ENCODE measurements at places on chromosomes 12 and 14.

DNA sequence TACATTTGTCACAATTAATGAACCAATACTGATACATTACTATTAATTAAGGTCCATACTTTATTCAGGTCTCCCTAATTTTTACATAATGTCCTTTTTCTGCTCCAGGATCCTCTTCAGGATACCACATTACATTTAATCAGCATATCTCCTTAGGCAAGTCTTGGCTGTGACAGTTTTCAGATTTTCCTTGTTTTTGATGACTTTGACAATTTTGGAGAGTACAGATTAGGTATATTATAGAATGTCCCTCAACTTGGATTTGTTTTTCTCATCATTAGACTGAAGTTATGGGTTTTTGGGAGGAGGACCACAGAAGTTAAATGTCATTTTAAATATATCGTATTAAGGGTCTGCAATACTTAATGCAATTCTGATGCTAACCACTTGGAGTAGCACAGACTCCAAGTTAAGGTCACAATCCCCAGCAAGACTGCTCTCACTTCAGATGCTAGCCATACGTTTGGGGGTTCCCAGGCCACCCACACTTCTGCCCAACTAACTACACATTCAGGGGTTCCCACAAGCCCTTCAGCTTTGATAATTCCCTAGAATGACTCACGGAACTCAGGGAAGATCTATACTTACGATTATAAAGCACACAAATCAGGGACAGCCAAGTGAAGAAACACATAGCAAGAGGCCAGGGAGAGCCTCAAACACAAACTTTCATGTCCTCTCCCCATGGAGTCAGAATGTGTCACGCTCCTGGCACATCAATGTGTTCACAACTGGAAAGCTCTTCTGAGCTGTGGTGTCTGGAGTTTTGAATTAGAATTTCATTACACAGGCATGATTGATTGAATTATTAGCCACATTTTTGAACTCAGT, 17.0 kb upstream of the NUBPL start:
- no peak for DNase-seq

DNA sequence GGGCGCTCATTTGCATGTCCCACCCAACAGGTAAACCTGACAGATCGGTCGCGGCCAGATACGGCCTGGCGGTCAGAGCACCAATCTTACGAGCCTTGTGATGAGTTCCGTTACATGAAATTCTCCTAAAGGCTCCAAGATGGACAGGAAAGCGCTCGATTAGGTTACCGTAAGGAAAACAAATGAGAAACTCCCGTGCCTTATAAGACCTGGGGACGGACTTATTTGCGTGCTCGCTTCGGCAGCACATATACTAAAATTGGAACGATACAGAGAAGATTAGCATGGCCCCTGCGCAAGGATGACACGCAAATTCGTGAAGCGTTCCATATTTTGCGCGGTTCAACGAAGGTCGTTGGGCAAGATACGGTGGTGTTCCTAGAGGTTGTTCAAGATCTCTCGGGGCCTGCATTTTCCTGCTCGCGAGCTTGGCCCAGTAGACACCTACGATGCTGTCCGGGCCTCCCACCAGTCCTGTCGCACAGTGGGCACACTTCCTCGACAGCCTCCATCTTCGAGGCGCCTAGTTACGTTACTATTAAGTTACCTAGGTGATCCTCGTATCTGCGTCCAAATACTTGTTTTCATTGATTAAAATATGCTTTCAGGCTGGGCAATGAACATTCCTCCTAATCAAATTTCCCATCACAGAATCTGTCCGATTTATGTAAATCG, at the start of gene RNU6-7:
Gene RNU6-7, plus strand, starts transcription at position 230 of the 675 bp plus-strand sequence.
- DNase-seq: no peak

- peak; percentile 46 for DNase-seq
Observed at GRCh38 chr12:124774462-124775167, 89.0 kb downstream of the SCARB1 start.

GRCh38 chr14:93527203-93527607, 96.5 kb downstream of the UNC79 start:
- DNase-seq: no peak

DNA sequence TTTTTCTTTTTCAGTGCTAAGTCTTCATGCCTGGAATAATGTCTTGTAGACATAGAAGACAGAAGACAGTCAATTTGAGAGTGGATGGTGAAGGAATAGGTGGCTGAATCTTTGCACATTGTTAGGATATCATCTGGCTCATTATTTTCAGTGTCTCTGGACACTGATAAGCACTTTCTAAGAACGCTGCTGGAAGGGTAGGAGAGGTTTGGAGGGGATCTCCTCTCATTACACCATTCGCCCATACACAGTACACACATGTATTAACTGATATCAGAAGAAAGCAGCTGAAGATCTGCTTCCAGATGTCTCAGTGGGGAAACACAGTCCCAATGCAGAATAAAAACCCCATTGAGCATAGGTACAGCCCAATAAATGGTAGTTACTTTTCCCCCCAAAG, 461.1 kb upstream of the DCN start:
- DNase-seq: no peak

DNA sequence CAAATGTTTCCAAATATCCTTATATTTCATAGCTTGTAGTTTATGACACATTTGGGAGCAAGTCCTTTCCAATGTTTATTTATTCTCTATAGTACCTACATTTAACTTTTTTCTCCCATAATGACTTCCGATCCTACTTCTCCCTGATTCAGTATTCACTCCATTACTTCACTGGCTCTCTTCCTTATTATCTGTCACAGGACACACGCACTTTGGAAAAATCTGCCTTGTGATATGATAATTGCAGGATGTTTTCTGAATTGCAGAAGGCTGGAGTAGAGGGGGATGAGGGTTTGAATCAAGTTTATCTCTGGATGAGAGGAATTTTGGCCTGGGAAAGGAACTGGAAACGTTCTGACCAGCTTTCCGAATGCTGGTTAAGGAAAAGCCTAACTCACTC, 75.0 kb downstream of the HMGA2 start:
- no peak for DNase-seq

DNA sequence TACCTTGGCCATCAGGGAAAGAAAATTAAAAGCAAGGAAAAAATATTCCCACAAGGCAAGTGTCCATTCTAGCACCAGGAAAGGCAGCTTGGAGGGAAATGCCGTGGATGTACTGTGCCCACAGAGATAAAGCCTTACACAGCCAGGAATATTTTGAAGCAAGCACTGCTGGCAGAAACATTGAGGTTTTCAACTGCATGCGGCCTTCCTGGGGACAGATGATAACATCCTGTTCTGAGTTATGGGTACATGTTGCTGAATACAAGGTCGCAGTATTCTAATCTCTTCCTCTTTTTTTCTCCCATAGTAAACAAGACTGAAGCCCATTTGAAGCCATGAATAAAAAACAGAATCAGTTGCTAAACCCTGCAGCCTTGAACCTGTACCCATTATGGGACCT, 197.1 kb downstream of the BTG1 start:
- DNase-seq: no peak

- no peak for DNase-seq
Observed at GRCh38 chr12:75766263-75767160, 255.1 kb upstream of the KRR1 start.

- no peak for DNase-seq
Observed at GRCh38 chr14:78633752-78634151, 463.6 kb downstream of the NRXN3 start.

- DNase-seq: peak; percentile 14
Observed at GRCh38 chr14:100305324-100306100, 732 bp downstream of the SLC25A29 start.

- no peak for DNase-seq
Observed at GRCh38 chr12:113292091-113292490, 42.8 kb downstream of the SLC8B1 start.

DNA sequence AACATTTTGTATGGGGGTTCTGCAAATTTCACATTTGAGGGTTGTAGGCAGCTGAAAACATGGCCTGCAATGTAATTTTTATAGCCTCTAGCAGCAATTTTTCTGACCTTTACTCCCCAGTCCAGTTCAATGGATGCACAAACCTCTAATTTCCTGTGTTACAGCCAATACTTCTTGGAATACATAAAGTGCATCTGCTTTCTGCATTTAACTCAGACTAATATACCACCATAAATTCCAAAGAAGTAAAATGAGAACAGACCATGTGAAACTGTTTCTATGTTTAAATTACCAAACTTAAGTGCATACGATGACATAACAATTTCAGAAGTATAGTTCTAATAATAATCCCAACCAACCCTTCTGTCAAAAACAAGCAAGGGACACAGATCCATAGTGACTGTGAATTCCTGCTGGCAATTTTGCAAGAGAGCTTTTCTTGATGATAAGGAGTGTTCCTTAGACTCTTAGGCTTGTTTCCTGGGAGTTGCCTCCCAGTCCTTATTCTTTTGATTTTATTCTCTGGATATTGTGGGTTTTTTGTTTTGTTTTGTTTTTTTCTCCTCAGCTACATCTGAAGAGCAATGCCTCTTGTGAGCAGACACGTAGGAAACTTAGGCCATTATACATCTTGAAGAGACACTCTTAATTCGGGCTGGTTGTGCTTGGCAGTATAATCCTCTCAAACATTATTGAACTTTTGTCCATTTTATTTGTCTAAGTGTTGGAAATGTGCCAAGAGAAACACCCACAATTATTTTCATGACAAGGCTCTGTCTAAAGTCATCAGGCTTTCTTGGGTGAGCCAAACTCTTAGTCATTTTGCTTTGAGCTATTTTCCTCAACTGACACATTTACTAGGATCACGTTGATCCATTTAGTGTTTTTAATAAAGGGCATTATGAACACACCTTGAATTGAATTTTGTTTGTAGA, 51.3 kb upstream of the RERGL start:
- no peak for DNase-seq

DNA sequence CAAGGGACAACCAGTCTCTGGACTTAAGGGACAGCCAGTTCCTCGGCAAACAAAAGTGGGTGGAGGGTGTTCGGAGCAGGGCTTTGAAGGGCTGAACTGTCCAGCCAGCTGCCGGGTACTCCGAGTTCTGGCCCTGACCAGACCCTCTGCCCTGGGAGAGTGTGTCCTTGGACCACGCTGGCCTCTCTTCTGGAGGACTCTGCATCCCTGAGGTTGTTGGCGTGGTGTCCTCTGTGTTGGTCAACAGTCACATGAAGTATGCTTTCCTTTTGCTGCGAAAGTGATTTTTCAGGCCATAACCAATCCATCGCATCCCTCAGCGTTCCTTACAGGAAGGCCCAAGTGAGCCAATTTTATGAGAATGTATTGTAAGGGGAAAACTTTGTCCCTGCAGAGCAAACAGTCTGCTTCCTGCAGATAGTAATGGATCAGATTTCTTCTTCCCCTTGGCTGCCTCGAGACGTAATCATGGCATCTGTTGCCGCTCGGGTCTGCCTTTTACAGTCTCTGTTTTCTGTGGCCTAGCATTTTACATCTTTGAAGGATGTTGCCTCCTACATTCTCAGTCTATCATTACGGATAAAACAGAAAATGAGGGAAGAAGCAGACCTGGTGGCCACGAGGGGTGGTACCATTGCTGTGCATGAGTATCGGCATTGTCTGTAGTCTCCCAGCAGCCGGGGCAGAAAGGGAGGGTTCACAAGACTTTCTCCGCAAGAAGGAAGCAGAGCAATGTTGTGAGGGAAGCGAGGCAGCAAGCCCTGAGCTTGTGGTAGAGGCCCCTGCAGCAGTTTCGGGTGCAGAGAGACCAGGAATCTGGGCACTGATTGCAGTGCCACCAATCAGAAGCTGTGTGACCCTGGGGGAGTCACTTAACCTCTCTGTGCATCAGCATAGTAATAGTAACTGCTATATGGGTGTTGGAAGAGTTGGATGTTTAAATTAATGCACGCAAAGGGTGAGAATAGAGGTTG, 47.4 kb downstream of the SMIM41 start:
- no peak for DNase-seq

GRCh38 chr12:117660896-117661295, 299.5 kb upstream of the NOS1 start:
- no peak for DNase-seq

DNA sequence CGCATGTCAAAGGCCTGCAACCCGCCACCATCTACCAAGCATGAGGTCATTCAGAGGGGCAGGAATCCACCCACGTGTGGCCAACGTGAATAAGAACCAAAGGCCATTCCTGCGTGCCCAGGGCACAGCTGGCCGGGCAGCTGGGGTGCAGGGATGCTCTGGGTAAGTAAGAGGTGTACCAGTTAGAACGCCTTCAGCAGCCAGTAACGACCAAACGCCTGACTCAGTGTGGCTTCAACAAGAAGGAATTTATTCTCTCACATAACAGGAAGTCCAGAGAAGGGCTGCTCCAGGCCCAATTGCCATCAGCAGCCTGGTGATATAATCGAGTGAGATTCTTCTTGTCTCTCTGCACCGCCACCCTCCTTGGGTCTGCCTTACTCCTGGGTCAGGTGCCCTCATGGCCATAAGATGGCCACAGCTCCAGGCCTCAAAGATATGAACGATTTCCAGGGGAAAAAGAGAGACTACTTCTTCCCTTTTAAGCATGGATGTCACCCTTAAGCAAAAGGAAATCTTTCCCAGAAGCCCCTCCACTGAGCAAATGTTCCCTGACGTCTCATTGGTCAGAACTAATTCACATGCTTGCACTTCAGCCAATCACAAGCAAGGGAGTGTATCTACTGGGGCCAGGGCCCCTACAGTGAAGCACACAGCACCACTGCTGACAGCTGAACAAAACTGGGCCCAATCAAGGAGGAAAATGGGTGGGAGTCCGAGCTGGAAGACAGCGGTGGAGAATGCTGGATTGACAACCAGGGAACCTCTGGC, 7.3 kb downstream of the TTC7B start:
- DNase-seq: no peak

DNA sequence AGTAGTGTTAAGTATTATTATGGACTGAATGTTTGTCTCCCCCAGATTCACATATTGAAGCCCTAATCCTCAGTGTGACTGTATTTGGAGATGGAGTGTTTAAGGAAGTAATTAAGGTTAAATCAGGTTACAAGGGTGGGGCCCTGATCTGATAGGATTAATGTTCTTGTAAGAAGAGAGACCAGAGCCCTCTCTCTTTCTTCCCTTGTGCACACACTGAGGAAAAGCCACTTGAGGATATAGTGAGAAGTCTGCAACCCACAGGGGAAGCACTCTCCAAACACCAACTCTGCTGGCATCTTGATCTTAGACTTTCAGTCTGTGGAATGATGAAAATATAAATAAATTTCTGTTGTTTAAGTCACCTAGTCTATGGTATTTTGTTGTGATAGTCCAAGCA, 2.2 kb upstream of the KLRG1 start:
- DNase-seq: no peak

GRCh38 chr12:74776378-74776777, 238.7 kb downstream of the ATXN7L3B start:
- DNase-seq: no peak

GRCh38 chr12:131578828-131579470, 131.9 kb upstream of the SFSWAP start:
- DNase-seq: no peak

DNA sequence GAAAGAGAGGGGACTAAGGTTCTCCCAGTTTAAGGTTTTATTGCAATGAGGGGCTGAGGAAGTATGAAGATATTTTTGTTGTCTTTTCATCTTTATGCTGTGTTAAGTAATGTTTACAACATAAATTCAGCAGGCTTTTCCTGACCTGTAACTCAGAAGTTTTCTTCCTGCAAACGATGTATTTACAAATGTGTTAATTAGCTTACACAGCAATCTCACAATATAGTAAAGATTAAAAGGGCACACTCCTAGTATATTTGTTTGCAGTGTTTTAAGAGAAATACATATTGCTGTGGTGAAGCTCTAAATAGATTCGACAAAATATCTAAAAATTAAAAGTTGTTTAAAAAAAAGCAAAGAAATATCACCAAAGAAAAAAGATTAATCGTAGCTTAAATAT, 55.7 kb downstream of the OR11H12 start:
- DNase-seq: no peak
